Stimulated activated naive CD8-positive, alpha-beta T cell treated with anti-CD3 and anti-CD28 coated beads, Interleukin-15, Interleukin-2, amounts not matched to agents 100 U/mL and 50 U/mL, for 24 hours (primary cell): ENCODE measurements at places on chromosomes 13 and 19.

GRCh38 chr19:22783651-22784410, at the start of gene ZNF99:
ZNF99 (minus strand) TSS chr19:22784151; CDS start chr19:22784016, 135 bp downstream.
- no peak for DNase-seq

GRCh38 chr19:17321655-17322489, 12.5 kb downstream of the DDA1 start:
- DNase-seq, result no peak

- DNase-seq, result no peak
Observed at GRCh38 chr13:31456056-31456455, 256.3 kb downstream of the B3GLCT start.

- DNase-seq, result no peak
Observed at GRCh38 chr19:1817553-1818179, 5.6 kb upstream of the ATP8B3 start.

DNA sequence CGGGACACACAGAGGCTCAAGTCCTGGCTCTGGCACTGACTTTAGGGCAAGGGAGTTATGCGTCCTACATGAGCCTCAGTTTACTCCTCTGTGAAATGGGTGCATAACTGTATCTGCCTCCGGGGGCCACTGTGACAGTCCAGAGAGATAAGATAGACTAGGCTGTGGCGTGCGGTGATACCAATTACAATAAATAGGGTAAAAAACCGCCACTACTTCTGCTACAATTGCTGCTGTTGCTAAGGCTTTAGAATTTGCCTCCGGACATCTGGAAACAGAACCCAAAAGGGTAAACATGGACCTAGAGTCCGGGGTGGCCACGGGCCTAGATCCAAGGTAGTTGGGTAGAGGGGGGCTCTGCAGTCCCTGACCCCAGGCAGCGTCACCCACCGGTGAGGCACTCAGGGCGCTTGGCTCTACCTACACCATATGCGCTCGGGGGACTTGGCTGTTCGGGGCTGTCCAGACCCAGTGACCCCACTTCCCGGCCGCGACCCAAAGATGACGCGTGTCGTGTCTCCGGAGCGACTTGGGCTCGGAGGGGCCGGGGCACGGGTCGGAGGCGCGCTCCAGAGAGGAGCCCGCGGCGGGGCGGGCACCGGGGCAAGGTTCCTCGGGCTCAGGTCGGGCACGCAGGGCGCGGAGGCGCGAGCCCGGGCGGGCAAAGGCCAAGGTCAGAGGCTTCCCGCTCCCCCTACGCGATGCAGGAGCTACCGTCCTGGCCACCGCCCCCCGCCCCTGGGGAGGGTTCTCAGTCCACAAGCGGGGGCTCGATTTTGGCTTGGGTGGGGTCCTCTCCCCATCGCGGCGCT, 1.1 kb downstream of the INSR start:
- DNase-seq, result peak; percentile 26

DNA sequence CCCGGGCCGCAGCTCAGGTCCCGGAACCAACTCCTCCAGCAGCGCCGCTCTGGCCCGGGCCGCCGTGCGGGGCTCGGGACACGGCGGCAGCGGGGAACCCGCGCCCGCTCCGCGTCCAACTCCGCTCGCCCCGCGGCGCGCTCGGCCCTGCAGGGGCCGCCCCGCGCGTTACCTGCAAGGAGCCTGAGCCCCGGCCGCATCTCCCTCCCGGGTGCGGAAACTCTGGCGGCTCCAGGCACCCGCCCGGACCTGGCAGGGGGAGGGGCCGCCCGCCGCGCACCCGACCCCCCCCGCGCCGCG, at the start of gene TMTC4:
TMTC4 (minus strand) TSS at position 224 of the 300 bp plus-strand sequence. CDS start 4,433 bp downstream, outside the sequence.
- no peak for DNase-seq

GRCh38 chr13:98246538-98247172, 69.6 kb upstream of the RNF113B start:
- DNase-seq, result no peak

GRCh38 chr13:34107806-34108205, 289.9 kb downstream of the RFC3 start:
- no peak for DNase-seq

DNA sequence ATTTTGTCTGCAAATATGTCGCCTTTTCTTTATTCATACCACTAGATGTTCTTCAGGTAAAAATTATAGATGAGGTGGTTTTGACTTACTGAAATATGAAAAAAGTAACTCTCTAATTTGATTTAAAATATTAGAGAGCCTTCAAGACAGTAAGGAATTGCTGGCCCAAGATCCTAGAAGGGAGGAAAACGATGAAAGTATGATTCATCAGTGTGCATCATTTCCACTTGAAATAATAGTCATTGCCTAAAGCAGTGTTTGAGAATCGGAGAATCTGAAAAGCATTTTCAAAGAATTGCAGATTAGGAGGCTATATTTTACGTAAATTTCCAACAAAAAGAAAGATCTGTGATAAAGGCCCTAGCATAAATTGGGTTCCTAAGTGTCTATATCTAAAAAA, 1707.9 kb upstream of the PRR20A start:
- no peak for DNase-seq

DNA sequence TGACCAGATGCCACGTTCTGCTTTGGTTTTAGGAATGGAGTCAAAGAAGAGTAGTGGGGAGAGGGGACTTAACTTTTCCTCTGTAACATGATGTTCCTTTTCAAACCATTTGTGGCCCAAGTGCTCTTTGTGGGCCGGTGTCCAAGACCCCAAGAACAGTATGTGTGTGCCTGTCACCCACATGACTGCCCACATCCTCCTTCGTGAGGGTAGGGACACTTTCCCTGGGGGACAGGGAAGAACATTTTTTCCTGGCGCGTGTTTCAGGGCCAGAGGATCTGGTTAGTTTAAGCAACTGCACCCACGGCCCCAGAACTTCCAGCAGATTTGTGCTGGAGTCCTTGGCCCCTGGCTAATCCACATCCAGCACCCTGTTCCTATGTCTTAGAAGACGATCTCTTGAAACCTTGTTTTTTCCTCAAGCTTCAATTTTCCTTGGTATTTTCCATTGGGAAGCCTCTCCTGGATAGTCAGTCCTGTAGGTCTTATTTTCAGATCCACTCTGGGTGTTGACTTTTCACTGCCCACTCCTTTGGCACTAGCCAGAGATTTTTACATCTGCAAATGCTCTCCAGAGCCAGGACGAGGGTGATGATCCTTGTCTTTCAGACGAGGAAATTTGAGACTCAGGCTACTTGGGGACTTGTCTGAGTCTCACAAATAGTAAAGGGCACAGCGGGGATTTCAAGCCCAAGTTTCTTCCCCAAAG, 10.8 kb upstream of the CCDC97 start:
- no peak for DNase-seq

- no peak for DNase-seq
Observed at GRCh38 chr13:27853861-27854260, 61.6 kb downstream of the GSX1 start.

- no peak for DNase-seq
Observed at GRCh38 chr13:43227721-43228120, 204.3 kb downstream of the DNAJC15 start.

- DNase-seq, result no peak
Observed at GRCh38 chr19:2059422-2060201, 8.6 kb upstream of the MKNK2 start.

- no peak for DNase-seq
Observed at GRCh38 chr19:34471906-34472700, 9.5 kb upstream of the WTIP start.

- no peak for DNase-seq
Observed at GRCh38 chr13:77353995-77354394, 27.1 kb upstream of the MYCBP2 start.

DNA sequence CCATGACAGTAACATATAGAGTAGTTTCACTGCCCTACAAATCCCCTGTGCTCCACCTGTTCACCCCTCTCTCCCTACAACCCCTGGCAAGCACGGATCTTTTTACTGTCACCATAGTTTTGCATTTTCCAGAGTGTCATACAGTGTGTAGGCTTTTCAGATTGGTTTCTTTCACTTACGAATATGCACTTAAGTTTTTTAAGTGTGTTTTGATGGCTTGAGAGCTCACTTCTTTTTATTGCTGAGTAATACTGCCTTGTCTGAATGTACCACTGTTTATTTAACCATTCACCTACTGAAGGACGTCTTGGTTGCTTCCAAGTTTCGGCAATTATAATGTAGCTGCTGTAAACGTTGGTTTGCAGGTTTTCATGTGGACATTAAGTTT, 175.1 kb downstream of the ITGBL1 start:
- DNase-seq, result no peak

GRCh38 chr13:80547885-80548825, 207.2 kb upstream of the SPRY2 start:
- DNase-seq, result no peak

DNA sequence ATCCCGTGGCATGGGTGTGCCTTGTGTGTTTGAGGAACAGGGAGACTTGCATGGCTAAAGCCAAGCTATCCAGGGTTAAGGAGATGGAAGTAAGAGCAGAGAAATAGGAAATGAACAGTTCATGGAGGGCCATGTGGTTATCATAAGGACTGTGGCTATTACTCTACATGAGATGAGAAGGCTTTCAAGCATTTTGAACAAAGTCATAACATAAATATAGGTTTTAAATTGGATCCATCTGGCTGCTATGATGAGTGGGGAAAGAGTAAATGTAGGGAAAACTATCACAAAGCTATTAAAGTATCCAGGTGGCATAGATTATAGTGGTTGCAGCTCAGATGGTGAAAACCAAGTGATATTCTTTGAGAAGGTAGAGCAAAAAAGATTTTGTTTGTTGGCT, 184.1 kb downstream of the PCDH17 start:
- DNase-seq, result no peak
